ENCODE measurements at places on chromosomes 12 and 14.
A peak's percentile ranks its signal among the peaks of the same experiment; 100 is the strongest.

- no peak for DNase-seq
These were observed 47.1 kb upstream of the GZMB start for GRCh38 chr14:24681056-24681455.

DNA sequence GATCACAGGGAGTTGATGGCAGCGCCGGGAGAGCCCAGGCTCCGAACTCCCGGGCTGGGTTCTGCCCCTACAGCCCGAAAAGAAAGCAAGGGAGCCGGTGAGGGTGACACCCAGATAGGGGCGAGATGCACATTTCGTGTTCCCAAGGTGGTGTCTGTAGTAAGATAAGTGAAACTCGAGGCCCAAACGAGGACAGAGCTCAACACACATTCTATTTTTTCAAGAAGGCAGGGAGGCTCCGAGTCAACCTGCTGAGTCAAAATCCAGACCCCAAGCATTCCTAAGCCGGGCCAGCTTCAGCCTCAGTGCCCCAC, 24.2 kb upstream of the YY1 start:
- DNase-seq: no peak

GRCh38 chr12:49496417-49497360, 42.1 kb upstream of the KCNH3 start:
- no peak for DNase-seq

- DNase-seq: no peak
These were observed 24.6 kb downstream of the TMEM19 start for GRCh38 chr12:71710276-71711125.

DNA sequence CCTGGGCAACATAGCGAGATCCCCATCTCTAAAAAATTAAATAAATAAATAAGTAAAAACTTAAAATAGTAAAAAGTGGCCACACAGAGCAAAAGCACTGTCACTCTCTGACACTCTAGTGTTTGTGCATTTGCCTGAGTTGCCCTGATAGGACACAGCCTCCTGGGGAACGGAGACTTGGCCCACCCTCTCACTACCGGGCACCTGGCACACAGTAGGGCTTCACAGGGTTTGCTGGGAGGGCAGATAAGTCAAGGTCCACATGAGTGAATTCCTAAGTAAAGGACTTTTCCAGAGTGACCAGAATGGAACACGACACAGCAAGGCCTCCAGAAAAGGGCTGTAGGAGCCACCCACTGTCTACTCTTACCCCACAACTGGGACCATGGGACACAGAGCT, 54.3 kb downstream of the SCARB1 start:
- no peak for DNase-seq

GRCh38 chr14:98236314-98236713, 1035.7 kb downstream of the BCL11B start:
- DNase-seq: no peak

DNA sequence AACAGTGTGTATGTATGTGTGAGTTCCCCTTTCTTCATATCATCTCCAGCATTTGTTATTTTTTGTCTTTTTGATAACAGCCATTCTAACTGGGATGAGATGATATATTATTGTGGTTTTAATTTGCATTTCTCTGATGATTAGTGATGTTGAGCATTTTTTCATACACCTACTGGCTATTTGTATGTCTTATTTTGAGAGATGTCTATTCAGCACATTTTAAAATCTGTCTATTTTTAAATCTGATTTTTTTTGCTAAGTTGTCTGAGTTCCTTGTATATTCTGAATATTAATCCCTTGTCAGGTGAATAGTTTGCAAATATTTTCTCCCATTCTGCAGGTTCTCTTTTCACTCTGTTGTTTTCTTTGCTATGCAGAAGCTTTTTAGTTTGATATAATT, 469.1 kb downstream of the FUT8 start:
- DNase-seq: no peak

DNA sequence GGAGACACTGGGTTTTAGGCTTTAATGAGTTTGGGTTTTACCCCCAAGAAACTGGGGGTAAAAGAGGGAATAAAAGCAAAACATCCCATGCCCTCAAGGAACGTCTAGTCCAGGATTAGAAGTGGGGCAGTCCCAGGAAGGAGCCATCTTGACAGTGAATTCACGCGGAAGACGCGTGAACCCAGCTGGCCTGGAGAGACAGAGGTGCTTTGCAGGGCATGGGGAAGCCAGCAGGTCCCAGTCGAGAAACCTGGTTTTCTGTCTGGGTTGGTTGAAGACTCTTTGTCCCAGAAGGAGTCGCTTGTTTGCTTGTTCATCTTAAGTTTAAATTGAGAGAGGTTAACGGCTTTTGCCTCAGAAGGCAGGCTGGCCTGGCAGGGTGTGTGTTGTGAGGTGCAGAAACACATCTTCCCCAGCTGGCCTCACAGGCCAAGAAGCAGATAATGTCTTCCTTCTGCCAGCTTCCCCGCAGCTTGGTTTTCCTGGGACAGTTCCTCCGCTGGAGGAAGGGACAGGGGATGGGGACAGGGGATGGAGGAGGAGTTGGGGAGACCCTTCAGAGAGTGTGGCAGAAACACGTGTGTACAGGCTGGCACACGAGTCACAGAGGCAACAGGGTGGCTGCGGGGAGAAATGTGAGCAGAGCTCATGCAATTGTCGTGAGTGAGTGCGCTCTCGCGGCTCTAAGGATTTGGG, 18.5 kb upstream of the CD9 start:
- no peak for DNase-seq

- no peak for DNase-seq
These were observed 559 bp upstream of the LMBR1L start for GRCh38 chr12:49111206-49111605.

GRCh38 chr12:46609273-46609623, 216.5 kb downstream of the SLC38A4 start:
- no peak for DNase-seq

DNA sequence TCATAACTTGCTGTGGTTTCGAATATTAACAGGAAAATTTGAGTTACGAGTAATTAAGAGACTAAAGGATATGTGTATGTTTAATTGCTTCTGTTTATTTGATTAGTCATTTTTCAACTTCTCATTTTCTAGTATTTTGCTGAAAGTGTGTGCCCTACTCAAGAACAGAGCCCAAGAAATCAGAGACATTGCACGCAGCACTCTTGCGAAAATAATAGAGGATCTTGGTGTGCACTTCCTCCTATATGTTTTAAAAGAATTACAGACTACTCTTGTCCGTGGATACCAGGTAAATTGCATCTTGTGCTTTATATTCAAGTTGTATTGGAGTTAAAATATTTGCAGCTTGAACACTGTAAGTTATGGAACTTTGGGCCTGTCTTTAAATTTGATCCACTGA, 50.8 kb downstream of the ARL1 start:
- no peak for DNase-seq

GRCh38 chr14:54610051-54610977, 43.4 kb downstream of the SAMD4A start:
- no peak for DNase-seq

GRCh38 chr14:104515811-104516780, 63.5 kb upstream of the C14orf180 start:
- no peak for DNase-seq

GRCh38 chr14:53537422-53538315, 384.5 kb upstream of the DDHD1 start:
- no peak for DNase-seq

DNA sequence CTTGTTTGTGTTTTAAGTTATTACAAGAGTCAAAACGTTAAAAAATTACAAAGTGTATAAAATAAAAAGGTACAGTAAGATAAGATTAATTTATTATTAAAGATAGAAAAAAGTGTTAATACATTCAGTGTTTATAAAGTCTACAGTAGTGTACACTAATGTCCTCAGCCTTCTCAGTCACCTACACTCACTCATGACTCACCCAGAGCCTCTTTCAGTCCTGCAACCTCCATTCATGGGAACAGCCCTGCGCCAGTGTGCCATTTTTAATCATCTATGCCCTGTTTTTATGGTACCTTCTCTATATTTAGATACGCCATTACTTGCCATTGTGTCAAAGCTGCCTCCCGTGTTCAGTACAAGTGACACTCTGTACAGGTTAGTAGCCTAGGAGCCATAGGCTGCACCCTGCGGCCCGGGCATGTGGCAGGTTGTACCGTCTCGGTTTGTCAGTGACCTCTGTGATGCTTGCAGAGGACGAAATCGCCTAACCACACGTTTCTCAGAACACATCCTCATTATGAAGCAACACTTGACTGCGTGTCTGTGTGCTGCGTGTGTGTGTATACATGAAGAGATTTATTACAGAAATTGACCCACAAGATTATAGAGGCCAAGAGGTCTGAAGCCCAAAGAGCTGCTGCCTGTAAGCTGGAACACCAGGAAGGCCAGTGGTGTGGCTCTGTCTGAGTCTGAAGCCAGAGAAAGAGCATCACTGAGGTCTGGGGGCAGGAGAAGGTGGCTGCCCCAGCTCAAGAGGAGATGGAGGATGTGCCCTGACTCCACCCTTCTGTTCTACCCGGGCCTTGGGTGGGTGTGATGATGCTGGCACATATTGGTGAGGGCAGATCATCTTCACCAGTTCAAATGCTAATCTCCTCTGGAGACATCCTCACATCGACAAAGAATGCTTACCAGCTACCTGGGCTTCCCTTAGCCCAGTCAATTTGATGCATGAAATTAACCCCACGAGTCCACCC, 116.6 kb upstream of the C14orf180 start:
- no peak for DNase-seq

DNA sequence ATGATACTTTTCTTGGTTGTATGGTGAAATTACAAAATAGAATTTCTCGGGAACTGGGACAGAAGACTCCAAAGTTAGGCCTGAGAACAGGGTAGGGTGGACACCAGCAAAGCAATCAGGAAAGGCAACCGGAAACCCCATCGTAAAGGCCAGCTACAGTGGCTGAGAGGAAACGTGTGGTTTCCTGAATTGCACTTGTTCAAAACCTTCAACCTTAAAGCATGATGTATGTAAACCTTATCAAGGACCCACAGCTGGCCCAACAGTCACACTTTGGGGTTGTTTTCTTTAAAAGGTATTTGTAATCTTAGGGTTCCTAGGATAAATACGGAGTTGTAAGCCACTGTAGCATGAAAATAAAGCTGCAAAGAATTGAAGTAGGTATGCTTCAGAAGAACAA, 2.2 kb upstream of the PTGDR start:
- no peak for DNase-seq

DNA sequence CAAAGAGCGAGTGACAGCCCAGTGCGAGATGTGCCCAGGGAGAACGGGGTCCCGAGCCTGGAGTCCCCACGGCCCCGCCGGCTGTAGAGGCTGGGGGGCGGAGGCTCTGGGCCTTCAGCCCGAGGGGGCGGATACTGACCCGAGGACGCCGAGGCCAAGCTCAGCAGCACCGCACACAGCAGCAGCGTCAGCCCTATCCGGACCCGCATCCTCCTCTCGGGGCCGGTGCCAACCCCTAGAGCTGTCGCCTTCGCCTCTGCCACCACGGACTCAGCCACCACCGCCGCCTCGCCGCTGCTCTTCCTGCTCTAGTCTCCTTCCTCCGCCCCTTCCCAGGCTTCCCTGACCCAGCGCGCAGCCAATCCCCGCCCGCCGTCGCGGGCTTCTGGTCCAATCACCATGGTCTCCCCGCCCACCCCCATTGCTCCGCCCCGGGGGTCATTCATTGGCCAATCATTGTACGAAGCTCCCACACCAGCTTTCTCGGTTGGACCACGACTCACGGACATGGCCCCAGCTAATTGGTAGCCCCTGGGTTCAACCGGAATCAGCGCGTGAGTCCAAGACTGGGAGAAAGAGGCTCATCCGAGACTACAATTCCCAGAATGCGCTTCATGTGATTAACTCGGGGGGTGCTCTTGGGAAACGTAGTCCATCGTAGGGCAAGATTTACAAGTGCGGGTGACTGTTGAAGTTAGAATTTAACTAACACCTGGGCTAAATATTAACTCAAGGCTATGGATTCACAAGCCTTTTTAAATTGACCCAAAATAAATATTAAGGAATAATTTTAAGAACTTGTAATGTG, at the start of gene SEL1L:
TSS of gene SEL1L (minus strand) at position 318 of the 808 bp plus-strand sequence. CDS start at position 209, 109 bp downstream.
- DNase-seq: peak; percentile 98

- DNase-seq: no peak
These were observed 19.4 kb downstream of the AEBP2 start for GRCh38 chr12:19458733-19459132.

DNA sequence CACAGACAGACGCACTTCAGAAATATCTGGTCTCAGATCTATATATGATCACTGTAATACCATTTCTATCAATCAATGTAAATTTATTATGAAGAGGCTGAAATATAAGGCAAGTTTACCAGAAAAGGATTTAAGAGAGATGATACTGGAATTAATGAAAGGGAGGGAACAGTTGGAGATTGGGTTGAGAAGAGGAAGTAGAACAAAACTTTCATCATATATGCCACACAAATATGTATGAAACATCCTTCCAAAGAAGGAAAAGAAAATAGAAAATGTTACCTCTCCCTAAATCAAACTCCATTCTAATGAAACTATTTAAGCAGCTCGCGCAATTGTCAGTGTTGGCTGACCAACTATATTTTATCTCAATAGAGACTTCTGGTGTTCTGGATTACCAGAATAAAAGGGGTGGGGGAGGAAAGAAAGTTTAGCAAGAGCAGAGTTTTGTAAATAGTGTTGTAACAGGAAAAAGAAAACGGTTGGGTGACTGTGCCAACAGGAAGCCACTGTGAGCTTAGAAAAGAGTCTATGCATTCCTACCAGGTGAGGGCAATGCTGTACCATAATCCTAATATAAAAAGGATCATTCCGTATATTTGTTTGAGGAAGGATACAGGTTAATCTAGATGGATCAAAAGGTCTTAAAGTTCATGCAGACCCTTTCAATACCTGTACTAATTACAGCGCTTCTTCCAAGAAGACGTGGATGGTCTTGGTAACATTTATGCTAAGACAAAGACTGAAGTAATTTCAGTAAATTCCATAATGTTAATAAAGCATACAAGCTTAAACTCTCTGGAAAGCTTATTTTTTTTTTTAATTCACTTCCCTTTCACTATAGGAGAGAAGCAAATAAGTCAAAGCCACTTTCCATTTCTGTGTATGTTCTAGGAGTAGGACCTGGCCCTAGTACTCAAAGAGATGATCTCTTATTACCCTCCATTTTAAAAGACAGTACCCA, 14.5 kb upstream of the LLPH start:
- DNase-seq: no peak

- DNase-seq: no peak
These were observed 184.8 kb upstream of the NTF3 start for GRCh38 chr12:5247144-5247543.

- DNase-seq: no peak
These were observed 881.2 kb downstream of the GALC start for GRCh38 chr14:87111741-87112140.

- DNase-seq: no peak
These were observed at the start of gene RGS6 for GRCh38 chr14:71932229-71932981. Gene RGS6 (plus strand): TSS chr14:71932429.
